ENCODE measurements at places on chromosomes 4 and X.

DNA sequence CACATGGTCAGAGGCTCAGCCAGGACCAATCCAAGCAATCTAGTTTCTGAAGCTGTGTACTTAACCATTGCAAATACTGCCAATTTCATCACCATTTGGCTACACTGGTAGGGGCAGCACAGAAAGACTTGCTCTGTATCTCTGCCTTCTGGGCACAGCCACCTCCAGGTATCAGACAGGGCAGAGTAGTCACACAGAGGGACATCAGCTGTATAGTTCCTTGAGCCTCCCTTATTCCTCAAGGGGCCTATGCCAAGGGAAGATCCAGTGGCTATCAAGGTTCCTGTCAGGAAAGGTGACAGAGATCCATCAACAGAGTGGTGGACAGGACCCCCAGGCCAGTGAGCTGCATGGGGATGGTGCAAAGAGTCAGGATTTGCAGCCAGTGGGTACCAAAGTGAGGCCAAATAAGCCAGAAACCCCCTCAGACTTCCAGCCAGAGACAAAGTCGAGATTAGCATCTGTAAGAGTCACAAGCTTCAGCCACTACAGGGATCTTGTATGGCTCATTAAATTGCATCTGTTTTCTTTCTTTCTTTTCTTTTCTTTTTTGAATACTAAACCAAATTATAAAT lies 381.6 kb upstream of the CPEB2 start:
- DNase-seq = no peak

- no peak for DNase-seq
Observed at GRCh38 chr4:1243451-1244080, 5.4 kb downstream of the CTBP1 start.

GRCh38 chr4:135015771-135016170 lies 814.2 kb upstream of the PABPC4L start:
- no peak for DNase-seq

DNA sequence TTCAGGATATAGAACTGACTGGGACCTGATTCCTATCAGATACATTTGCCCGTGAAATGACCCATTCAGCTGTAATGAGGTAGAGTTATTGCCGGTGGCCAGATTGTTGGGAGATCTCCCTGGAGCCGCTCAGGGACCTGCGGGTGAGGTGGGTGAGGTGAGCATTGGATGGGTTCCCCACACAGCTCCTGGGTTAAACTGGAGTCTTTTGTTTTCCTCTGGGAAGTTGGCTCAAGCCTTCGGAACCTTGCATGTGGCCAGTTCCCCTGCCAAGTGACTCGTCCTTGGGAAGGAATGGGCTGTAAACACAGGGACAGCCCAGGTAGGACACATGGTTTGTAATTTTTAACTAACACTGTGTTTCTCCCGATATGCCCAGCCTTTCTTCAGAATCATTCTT lies 31.6 kb upstream of the KIT start:
- DNase-seq = no peak

DNA sequence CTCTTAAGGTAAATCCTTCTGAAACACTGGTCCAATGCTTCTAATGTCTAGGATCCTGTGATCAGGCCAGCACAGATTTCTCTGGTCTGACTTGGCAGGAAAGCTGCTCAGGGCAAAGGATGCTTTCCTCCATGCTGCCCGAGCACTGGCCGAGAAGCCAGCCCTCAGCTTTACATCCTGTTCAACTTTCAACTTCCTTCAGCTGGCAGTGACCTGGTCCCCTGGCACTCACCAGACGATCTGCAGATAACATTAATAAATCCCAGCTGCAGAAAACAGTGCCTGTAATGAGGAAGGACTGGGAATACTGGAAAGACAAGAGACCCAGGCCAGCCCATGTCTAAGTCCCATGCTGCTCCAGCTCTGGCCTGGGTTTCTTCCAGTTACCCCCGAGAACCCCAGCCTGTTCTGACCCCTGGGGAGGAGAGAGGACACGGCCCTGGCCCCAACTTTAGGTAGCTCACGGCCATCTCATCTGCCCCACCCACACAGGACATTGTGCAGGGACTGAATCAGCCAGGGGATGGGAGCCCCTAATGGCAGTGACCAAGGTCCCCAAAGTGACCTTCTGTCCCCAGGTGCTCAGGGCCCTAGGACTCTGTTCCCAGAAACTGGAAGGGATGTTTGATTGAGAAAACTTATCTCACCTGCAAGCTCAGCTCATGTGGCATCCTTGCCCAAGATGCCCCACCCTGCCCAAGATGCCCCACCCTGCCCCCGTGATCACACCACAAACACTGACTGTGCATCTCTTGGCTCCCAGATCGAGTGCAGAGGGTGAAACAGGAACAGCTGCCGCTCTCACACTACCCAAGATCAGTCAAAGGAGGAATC lies 28.0 kb downstream of the JAKMIP1 start:
- no peak for DNase-seq

DNA sequence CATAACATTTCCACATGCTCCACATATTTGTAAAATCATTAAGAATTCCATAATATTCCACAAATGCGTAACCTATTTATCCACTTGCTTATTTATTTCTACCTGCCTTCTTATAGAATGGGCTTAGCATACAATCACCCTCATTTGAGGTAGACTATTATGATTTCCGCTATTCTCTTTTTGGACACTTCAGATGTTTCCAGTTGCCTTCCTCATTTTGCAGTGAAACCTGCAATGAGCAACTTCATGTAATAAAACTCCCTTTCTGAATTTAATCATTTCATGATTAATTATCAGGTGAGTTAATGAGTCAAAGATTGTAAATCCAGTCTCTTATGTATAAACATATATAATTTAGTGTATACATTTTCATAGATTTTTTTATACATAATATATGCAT lies 58.0 kb downstream of the PPP3CA start:
- DNase-seq = no peak

DNA sequence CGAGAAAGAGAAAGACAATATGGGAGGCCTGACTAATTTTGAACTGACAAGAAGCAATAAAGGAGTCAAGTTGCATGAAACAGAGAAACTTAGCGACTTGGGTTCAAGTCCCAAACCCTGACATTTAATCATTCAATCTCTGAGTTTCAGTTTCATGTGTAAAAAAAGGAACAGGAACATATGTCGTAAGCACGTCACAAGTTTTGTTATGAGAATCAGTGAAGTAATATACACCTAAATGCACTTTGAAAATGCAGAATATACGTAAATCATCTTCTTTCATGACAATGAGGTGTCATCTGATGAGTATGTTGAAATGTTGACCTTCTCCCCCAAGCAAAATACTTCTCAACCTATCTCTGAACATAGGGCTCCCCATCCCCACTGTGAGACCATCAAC lies 10.4 kb downstream of the ACOT9 start:
- no peak for DNase-seq

GRCh38 chr4:26331380-26331950 lies 10.7 kb downstream of the RBPJ start:
- no peak for DNase-seq

DNA sequence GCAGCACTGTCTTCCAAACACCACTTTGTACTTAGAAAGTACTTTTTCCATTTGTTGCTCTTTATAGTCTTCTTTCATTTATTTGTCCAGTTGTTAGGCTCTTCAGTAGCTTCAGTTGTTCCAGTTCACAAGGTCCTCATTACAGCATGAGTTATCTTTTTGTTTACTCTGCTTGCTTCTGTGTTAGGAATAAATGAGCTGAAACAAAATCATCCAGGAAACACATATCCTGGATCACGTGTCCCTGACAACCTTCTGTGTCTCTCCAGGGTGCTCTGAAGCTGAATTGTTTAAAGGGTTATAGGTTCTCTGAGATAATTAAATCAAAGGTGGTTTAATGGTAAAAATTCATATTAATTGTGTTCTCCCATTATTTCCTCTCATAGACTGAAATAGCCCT lies 19.9 kb upstream of the KLHL8 start:
- no peak for DNase-seq

- no peak for DNase-seq
Observed at GRCh38 chrX:109782994-109783700, 50.1 kb upstream of the ACSL4 start.

DNA sequence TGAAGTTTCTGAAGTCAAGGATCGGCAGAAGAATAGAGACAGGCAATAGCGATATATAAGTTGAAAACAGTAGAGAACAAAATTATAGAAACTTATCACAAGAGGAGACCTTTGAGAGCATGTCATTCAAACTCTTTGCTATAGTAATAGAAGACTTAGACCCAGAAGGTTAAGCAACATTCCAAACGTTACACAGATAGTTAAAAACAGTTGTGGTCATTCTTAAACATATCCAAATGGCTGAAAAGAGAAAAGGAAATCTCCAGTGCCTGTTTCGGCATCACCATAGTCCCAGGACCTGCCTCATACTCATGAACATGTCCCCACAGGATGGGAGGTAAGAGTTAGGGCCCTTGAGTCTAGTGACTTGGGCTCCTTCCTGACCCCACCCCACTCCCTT lies 258.1 kb upstream of the NOCT start:
- DNase-seq = no peak

DNA sequence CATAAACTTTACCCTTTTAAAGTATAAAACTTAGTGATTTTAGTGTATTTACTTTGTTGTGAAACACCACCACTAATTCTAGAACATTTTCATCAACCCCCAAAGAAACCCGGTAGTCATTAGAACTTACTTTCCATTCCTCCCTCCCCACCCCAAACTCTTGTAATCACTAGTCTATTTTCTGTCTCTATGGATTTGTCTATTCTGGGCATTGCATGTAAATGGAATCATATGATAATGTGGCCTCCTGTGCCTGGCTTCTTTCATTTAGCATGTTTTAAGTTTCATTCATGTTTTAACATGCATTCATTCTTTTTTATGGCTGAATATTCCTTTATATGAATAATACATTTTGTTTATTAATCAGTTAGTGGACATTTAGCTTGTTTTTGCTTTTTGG lies 27.8 kb downstream of the BMP2K start:
- DNase-seq = no peak

- DNase-seq = no peak
Observed at GRCh38 chrX:15786915-15787314, 3.4 kb upstream of the ZRSR2 start.

DNA sequence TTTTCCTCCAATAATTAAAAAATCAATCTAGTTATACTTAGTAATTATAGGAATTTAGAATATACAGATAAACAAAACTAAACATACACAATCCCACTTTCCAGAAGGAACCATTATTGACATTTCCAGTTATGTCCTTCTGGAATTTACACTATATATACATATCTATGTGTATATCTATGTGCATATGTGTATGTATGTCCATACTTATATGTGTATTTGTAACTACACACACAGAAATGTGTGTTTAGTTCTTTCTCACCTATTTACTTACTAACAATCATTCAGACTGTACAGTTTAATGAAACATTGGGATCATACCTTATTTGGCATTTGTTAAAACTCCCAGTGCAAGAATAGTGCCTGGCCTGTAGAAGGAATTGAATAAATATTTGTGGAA lies 126.4 kb downstream of the FHIP1A start:
- DNase-seq = no peak

GRCh38 chr4:32589853-32590252 lies 1869.7 kb downstream of the PCDH7 start:
- no peak for DNase-seq

DNA sequence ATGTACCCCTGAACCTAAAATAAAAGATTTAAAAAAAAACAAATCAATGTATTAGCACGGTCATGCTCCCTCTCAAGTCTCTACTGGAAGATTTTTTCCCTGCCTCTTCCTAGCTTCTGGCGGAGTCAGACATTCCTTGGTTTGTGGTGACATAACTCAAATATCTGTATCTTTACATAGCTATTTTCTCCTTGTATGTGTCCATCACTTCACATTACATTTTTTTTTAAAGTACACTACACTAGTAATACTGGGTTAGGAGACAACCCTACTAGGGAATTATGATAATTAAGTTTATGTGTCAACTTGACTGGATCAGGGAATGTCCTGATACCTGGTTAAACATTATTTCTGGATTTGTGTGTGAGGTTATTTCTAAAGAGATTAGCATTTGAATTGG lies 1197.9 kb downstream of the TECRL start:
- DNase-seq = no peak

DNA sequence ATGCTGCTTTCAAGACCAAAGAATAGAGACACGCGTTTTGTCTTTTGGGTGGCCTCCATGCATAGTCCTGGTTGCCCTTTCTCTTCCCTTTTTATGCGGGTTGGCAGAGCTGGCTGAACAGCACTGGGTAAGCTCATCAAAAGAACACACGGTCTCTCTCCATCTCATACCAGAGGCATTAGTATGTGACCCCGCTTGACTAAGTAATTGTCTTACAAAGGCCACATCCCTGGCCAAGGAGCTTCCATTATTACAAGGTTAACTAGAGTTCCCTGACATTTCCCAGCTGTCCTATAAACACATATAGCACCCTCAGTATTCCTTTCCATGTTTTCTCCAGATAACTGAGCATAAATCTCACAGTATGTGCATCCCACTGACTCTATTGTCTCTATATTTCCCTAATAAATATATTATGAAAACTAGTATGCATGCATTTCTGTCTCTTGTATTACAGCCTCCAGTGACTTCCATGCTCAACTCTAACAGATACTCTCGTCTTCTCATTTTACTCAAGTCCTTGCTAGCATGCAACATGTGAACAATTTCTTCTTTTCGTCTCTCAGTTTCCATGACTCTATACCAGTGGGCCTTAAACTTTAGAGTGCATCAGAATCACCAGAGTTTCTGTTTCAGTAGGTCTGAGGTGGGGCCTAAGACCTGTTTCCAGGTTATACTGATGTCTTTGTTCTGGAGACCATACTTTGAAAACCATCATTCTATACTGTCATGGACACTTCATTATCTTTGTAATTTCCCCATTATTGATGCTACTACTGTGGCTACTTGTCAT lies 247.7 kb upstream of the ARSJ start:
- no peak for DNase-seq

GRCh38 chr4:94680176-94680862 lies 77.4 kb upstream of the BMPR1B start:
- no peak for DNase-seq

GRCh38 chr4:148057516-148057915 lies 325.6 kb downstream of the ARHGAP10 start:
- no peak for DNase-seq

GRCh38 chr4:8368998-8369397 lies 71.5 kb downstream of the ACOX3 start:
- DNase-seq = no peak

DNA sequence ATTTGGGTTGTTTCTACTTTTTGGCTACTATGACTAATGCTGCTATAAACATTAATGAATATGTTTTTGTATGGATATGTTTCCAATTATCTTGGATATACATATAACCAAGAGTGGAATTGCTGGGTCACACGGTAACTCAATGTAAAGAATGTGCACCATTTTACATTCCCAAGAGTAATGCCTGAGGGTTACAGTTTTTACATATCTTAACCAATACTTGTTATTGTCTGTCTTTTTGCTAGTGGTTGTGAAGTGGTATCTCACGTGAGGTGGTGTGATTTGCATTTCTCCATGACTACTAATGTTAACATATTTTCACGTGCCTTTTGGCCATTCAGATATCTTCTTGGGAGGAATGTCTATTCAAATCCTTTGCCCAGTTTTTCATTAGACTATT lies 200.3 kb upstream of the MAB21L2 start:
- no peak for DNase-seq

- DNase-seq = peak; percentile 19
Observed at GRCh38 chr4:70722199-70722791, 531 bp downstream of the RUFY3 start.
